Activated T-helper 17 cell treated with anti-CD3 and anti-CD28 coated beads, Interleukin-2, amount 50 U/mL, for 72 hours (primary cell): ENCODE measurements at places on chromosomes 4 and X. TPM values are rescaled to one million over a fixed set of nuclear protein-coding genes. Genes with fewer than 3 reads are reported as not detected.
A peak's percentile ranks its signal among the peaks of the same experiment; 100 is the strongest.

NXF3 gene
- not detected for total RNA-seq

TRIM60 gene
- not detected for total RNA-seq

DNA sequence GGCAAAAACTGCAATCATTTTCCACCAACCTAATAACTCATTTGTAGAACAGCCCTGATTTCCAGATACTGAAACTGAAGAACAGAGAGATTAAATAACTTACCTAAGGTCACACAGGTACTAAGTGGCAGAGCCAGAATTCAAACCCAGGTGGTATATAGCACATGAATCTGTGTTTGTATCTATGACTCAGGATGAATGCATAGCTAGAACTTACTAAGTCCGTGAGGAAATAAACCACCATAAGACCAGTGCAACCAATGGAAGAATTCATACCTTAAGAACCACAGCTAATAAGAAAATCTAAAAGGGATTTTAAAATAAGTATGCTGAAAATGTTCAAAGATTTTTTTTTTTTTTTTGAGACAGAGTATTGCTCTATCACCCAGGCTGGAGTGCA lies 1.5 kb upstream of the PLAC1 start:
- peak; percentile 35 for ATAC-seq

GRCh38 chr4:152734015-152734698 lies 45.4 kb downstream of the TIGD4 start:
- no peak for ATAC-seq

GRCh38 chrX:14832151-14832550 lies 40.7 kb downstream of the FANCB start:
- no peak for ATAC-seq

GRCh38 chrX:43627669-43628068 lies 28.4 kb upstream of the MAOA start:
- ATAC-seq = peak; percentile 69
